ENCODE measurements at places on chromosomes 4 and X. TPM values are rescaled to one million over a fixed set of nuclear protein-coding genes. Genes with fewer than 3 reads are reported as not detected.

The SPATA4 gene
- 0.40 TPM for total RNA-seq

- no peaks in the 10 kb centered on the region for H3K36me3 ChIP-seq
- no peaks in the 10 kb centered on the region for H3K4me1 ChIP-seq
- no peaks in the 10 kb centered on the region for H3K27me3 ChIP-seq
- H3K4me3 ChIP-seq: no peak overlapping the region
- no peak for DNase-seq
These were observed 2.1 kb downstream of the PNMA6F start for GRCh38 chrX:153319295-153320046.

The NPY5R gene
- total RNA-seq: 0.35 TPM

The CFAP299 gene
- 1.2 TPM for total RNA-seq

- no peaks in the 10 kb centered on the region for H3K36me3 ChIP-seq
- H3K4me3 ChIP-seq: no peak overlapping the region
- no peaks in the 10 kb centered on the region for H3K4me1 ChIP-seq
- no peaks in the 10 kb centered on the region for H3K27me3 ChIP-seq
- no peak for DNase-seq
- H3K27ac ChIP-seq: no peak overlapping the region
These were observed 295.4 kb downstream of the CFAP47 start for GRCh38 chrX:36214924-36215323.

GRCh38 chrX:37684973-37685372 is 618 bp upstream of the XK start:
- peak overlapping the region; percentile 62 for H3K27ac ChIP-seq
- H3K27me3 ChIP-seq: peaks cover 4% of the 10 kb centered on the region
- H3K4me3 ChIP-seq: peak overlapping the region; percentile 54
- no peaks in the 10 kb centered on the region for H3K36me3 ChIP-seq

The GABRG1 gene
- total RNA-seq: not detected

DNA sequence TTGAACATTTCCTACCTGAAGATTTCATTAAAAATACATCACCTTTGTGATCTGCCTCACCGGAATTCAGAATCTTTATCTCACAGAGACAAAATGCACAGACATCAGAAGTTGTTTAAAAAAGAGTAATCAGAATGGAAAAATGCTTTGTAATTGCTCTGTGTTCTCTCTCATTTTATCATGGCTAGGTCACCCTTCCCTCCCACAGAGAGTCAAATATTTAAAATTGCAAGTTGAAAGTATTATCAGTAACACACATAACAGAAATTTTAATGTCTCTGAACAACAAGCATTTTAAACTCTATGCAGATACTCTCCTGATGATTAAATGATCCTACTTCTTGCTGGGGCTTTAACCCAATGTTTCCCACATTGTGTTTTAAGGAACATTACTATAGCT is 362.0 kb downstream of the CBLL2 start:
- no peak for DNase-seq
- H3K27ac ChIP-seq: peak overlapping the region; percentile 69
- H3K4me3 ChIP-seq: no peak overlapping the region
- H3K36me3 ChIP-seq: no peaks in the 10 kb centered on the region

DNA sequence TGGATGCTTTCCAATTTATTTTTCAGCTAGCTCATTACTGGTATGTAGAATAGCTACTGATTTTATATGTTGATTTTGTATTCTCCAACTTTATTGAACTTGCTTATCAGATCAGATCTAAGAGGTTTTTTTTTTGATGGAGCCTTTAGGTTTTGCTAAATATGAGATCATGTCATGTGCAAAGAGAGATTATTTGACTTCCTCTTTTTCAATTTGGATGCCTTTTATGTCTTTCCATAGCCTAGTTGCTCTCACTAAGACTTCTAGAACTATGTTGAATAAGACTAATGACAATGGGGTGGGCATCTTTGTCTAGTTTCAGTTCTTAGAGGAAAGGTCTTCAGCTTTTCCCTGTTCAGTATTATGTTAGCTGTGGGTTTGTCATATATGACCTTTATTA is 11.7 kb downstream of the MAGEE1 start:
- no peak overlapping the region for H3K27ac ChIP-seq
- no peaks in the 10 kb centered on the region for H3K4me1 ChIP-seq
- DNase-seq: no peak
- H3K4me3 ChIP-seq: no peak overlapping the region
- no peaks in the 10 kb centered on the region for H3K27me3 ChIP-seq
- H3K36me3 ChIP-seq: no peaks in the 10 kb centered on the region

DNA sequence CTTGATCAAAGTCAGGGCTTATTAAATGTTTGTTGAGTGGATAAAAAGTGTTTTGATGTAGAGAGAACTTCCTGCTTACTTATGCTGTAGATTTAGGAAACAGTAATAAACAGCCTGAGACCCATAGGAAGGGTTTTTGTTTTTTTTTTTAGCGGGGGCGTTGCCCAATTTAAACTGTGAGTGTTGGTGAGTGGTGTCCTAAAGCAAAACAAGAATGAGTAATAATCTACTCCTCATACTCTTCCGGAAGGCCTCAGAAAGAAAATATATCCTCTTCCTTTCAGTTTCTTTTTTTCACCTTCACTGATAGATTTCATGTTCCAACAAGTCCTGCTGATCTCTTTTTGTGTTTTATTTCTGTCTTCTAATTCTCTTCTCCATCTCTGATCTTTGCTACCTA is 104.4 kb upstream of the SCML1 start:
- DNase-seq: no peak
- no peaks in the 10 kb centered on the region for H3K27me3 ChIP-seq
- peak overlapping the region; percentile 11 for H3K27ac ChIP-seq
- no peak overlapping the region for H3K4me3 ChIP-seq

DNA sequence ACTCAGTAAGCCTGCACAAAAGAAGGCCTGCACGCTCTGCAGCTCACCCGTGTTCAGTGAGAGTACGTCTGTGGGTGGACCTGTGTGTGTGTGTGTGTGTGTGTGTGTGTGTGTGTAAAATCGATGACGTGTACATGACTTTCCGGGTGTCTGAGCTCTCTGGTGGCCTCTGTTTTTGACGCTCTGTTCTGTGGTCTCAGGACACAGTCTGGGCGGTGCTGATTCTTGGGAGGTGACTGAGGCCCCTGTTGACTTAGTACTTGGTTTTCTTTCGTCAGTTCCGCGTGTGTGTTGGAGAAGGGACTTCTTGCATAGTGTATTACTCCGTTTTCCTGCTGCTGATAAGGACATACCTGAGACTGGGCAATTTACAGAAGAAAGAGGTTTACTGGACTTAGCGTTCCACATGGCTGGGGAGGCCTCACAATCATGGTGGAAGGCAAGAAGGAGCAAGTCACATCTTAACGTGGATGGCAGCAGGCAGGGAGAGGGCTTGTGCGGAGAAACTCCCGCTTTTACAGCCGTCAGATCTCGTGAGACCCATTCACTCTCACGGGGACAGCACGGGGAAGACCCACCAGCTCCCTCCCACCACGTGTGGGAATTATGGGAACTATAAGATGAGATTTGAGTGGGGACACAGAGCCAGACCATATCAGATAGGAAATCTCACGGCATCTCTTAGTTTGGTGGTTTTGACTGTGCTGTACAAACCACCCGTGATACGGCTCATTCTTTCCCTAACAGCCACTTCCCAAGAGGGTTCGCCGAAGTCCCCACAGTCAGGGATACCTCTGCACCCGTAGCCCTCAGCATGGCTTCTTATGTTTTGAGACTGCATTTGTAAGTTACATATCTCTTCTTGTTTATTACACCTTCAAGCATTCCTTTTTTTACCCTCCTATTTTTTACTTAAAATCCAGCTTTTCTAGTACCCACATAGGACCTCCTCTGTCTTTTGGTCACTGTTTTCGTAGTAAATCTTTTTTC is 24.5 kb downstream of the UVSSA start:
- no peaks in the 10 kb centered on the region for H3K27me3 ChIP-seq
- DNase-seq: no peak
- H3K4me3 ChIP-seq: no peak overlapping the region
- H3K27ac ChIP-seq: no peak overlapping the region
- H3K36me3 ChIP-seq: no peaks in the 10 kb centered on the region

DNA sequence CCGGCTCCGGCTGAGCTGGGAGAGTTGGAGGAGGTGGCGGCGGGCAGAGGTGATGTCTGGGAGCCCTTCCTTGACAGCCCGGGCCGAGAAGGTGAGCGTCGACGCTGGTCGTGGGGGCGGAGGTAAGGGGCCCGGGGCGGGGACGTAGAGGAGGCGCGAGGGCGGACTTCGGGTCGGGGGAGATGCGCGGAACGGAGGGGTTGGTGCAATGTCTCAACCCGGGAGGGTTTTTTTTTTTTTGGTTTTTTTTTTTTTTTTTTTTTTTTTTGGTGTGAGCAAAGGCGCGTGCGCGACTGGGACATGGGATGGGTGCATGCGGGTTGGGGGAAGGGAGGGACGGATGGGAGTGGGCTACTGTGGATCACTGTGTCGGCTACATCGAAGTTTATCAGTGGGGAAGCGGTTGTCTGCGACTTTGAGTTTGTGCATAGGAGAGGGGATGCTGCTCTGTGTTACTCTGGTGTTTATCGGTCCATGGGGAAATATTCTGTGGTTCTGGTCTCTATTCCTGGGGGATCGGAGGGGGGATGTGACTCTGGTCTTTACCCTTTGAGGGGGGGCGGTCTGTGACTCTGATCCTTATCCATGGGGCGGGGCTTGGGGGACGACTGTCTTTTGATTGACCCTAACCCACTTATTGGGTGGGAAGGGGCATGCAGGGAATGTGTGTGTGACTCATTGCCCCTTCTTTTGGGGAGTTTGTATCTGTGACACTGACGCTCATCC is 537 bp downstream of the RBM10 start:
- H3K27ac ChIP-seq: peak overlapping the region; percentile 95
- peaks cover 8% of the 10 kb centered on the region for H3K27me3 ChIP-seq
- no peaks in the 10 kb centered on the region for H3K4me1 ChIP-seq
- no peak for DNase-seq

The MAGEB2 gene
- not detected for total RNA-seq

- DNase-seq: no peak
- H3K36me3 ChIP-seq: no peaks in the 10 kb centered on the region
- H3K27ac ChIP-seq: no peak overlapping the region
- no peak overlapping the region for H3K4me3 ChIP-seq
- no peaks in the 10 kb centered on the region for H3K27me3 ChIP-seq
These were observed 34.7 kb downstream of the SORCS2 start for GRCh38 chr4:7227008-7227407.

GRCh38 chrX:120309873-120310705 is 1.2 kb downstream of the TMEM255A start:
- no peaks in the 10 kb centered on the region for H3K4me1 ChIP-seq
- no peaks in the 10 kb centered on the region for H3K36me3 ChIP-seq
- no peak overlapping the region for H3K27ac ChIP-seq
- H3K4me3 ChIP-seq: peak overlapping the region; percentile 48

The SLC35A2 gene
- 16.9 TPM for total RNA-seq

The RAP2C gene
- 86.6 TPM for total RNA-seq

Data from uterus (tissue), 4 donors.